ENCODE measurements at places on chromosomes 5 and 9.

GRCh38 chr5:175343308-175343707, 100.7 kb downstream of the DRD1 start:
- DNase-seq, result no peak

GRCh38 chr5:179827680-179828079, 7.0 kb downstream of the SQSTM1 start:
- no peak for DNase-seq

DNA sequence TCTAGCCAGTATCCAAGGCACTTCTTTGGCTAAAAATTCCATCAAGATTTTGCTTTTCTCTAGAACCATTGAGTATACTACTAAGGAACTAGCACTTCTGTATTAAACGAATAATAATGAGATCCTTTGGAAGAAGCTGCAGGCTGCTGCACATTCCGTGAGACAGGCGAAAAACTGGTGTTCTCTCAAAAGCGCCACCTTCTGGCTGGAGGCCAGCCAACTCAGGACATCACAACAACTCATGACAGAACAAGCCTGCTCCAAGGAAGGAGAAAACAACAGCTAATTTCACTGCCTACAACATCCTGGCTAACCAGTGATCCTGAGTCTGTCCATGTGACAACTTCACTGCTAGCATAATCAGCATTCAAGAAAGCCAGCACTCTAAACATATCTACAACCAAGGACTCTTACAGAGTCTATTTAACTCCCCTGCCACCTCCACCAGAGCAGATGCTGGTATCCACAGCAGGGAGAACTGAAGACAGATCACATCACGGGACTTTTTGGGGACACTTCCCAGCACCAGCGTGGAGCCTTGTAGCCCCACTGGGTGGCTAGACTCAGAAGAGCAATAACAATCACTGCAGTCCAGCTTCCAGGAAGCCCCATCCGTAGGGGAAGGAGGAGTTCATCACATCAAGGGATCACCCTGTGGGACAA, 150.5 kb downstream of the YTHDC2 start:
- DNase-seq, result peak; percentile 22

DNA sequence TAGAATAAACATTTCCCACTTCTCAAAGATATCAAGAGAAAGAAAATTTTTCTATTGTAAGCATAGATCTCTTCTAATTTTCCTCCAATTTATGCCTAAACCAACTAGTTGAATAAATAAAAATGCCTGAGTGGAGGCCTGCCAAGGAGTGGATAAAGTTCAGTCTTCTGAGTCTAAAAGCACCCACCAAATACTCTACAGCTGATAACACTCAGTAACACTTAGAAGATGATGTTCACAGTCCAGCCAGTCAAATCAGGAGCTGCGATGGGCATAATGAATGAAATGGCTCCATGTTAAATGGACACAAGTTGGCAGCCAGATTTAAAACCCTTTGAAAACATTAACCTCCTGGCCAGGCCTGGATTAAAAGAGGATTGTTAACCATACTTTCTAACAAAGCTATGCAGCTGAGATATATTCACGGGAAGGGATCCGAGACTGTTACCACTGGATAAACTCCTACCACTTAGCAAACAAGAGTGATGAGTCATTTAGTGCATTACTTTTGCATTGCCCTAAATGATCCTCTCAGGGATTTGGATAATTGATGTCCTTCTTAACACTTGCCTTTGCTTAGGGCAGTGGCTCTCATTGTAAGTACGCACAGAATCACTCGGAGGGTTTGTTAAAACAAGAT, 63.7 kb upstream of the CCDC112 start:
- DNase-seq, result no peak

DNA sequence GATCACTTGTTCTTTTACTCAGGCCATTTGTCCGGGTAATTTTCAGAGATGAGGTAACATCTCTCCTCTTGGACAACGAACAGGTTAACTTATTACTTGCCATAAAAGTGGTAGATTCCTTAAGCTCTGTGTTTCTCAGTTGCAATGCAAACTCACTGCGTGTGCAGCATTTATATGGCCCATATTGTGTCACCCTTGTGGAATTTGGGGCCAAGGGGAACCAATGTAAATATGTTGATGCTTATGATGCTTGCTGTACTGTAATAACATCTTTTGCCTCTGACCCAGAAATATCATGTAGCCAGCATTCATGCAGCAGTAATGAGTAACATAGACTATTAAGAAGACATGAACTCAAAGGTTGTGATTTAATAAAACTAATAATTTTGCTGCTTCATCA, 175.8 kb downstream of the ADAMTS6 start:
- no peak for DNase-seq

- no peak for DNase-seq
These were observed 11.1 kb downstream of the TTC39B start for GRCh38 chr9:15295761-15296405.

DNA sequence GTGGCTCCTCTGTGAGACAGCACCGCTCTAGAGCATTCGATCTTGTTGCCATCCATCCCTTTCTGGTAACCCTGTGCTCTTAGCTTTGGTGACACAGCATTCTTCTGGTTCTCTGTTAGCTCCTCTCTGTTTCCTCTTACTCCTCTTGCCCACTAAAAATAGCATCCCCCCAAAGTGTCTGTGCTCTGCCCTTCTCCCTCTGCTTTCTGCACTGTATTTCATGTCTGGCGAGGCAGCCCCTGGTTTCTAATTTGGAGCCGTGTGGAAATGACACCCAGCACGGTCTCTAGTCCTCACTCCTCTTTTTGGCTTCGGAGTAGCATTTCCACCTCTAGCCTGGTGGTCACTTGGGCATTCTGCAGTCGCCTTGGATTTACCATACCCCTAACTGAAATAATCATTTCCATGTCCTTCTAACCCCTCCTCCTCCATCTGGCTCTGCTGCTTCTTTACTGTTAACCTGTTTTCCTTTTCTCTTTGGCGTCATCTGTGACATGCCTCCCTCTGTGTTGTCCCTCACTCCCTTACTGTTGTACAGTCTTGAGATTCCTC, 23.8 kb downstream of the NPR3 start:
- no peak for DNase-seq

DNA sequence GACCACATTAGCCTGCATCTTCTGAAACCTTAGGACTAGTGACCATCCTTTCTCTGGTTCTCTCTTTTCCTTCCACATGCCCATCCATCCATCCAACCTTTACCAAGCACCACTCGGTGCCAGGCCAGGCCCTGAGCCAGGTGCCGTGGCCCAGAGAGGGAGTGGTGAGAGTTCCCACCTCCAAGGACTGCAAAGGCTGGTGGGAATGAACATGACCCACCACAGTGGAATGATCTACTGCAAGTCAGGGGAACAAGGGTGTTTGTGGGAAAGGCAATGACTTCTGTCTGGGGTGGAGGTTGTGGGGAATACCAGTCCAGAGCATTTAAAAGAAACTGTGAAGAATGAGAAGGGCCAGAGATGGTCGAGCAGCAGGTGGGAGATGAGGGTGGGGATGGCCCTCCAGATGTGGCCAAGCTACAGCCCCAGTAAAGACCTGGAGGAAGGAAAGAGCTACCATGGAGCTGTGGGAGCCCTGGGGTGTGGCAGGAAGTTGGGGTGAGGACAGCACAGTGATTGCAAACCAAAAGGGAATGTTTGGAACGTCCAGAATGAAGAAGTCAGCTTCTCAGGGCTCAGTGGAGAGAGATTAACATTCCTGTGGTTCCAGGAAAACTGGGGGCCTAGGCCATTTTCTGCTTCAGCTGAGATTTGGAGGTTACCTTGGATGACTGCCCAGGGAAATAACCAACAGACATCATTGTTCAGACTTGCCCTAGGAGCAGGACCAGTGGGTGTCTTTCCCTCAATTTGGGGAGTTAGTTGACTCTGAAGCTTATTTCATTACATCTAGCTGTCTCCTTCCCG, 30.7 kb upstream of the CORO2A start:
- no peak for DNase-seq

DNA sequence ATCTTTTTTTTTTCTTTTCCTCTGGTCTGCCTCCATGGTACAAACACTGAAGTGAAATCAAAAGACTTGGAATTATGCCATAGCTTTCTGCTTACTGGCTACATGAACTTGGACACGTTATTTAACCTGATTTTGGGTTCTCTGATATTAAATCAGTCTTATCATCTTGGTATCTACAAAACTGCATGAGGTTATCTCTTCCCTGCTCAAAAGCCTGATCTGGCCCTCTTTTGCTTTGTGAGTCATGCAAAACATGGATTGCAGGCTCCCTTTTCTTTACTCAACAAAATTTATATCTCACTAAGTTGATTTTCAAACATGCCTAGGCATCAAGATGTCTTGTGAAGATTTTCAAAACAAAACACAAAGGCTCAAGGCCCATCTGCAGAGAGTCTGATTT, 45.9 kb upstream of the FST start:
- no peak for DNase-seq

DNA sequence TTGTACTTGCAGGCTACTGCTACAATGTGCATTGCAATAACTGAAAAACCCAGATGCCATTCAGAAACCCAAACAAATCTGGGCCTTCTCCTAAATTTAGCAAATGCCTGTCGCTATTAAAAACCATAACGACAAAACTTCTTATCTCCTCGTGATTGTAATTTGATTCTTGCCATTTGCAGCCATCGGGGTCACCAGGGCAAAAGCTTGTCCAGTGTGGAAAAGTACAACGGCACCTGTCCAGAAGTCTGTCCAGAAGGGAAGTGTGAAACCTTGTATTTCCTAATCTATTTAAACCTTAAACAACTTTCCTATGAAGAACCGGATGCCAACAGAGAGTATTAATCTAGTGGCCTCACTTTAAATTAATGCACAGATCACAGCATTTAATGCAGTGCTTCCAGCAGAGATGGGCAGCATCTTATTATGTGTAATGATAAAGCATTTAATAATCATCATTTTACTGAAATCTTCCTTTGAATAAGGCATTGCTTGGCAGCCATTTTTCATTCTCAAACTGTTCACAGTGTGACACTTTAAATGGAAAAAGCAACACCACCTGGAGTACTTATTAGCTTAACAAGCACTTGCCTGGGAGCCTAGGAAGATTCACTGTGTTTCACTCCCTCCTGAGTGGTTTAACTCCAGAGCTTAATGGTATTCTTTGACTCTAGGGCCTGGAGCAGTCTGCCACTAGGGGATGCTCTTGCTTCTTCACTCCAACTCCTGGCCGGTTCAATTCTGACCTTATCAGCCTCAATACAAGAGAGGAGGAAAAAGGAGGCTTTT, 4.9 kb upstream of the C7 start:
- DNase-seq, result peak; percentile 30

DNA sequence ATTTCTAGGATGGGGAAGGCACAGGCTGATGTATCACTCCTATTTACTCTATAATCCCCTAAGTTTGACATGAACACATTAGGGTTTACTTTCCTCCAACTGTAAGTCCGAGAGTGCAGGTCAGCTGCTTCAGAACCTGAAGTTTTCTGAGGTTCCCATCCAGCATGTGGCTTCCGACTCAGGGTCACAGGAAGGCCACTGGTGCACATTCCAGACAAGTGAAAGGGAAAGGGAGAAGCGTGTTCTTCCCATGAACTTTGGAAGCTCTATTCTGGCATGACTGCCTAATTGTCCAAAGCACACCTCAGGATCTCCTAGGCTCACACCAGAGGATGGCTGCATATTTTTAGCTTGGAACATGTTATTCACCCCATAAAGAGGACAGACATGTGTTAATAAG, 602.6 kb downstream of the SEMA5A start:
- DNase-seq, result no peak

- DNase-seq, result peak; percentile 89
These were observed at the start of gene GAPVD1 for GRCh38 chr9:125261501-125262293. Gene GAPVD1 (plus strand): TSS chr9:125261826. CDS start chr9:125298922, 37,096 bp downstream.

GRCh38 chr5:36059571-36060419, 6.9 kb downstream of the UGT3A2 start:
- no peak for DNase-seq

DNA sequence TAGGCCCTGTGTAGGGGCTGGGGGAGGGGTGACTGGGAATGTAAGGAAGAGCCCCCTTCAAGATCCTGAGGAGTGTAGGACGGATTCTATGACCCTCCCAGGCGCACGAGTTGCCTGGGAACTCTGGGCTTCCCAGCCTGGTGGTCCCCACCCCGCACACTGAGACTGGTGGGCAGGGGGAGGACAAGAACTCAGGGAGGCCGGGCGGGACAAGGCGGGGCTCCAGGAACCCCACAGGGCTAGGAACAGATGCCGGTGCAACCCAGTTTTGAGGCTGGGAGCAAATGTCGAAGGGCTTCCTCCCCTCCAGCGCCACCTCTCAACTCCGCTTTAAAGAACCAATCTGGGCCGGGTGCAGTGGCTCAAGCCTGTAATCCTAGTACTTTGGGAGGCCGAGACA, 1.3 kb upstream of the VDAC1 start:
- no peak for DNase-seq

DNA sequence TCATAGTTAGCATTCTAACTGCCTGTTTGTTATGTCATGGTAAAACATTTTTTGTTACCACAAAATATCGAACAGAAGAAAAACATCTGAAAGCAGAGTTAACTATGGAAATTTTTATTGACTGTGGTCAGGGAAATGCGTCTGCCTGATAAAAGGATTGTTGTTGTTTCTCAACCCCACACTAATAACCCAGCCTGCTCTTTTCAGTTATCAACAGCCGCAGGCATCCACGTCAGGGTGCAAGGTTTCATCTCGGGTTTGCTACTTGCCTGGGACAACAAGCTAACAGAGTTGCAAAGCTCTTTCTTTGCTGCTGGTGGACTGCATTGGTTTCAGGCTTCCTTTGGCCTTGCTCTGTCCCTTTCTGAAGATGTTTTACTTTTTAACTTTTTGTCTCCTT, 969.2 kb downstream of the CDH18 start:
- no peak for DNase-seq

DNA sequence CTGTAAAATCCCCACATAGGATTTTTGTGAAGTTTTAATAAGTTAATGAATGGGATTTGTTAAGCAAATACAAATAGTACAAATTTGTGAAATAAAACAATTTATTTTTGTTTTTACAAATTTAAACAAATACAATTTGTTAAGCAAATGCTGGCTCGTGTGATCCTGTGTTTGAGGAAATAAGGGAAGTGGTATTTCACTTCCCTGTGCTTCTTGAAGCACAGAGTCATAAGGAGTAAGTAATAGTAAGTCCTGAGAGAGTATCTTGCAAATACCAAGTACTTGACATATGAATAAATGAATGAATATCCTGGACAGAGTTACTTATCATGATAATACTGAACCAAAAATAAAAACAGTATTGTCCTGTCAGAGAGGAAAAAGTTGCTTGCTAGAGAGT, 9.1 kb downstream of the SMIM3 start:
- no peak for DNase-seq

GRCh38 chr5:127358740-127359139, 68.1 kb downstream of the MEGF10 start:
- no peak for DNase-seq

GRCh38 chr9:123445981-123446610, 90.1 kb downstream of the CRB2 start:
- DNase-seq, result no peak

DNA sequence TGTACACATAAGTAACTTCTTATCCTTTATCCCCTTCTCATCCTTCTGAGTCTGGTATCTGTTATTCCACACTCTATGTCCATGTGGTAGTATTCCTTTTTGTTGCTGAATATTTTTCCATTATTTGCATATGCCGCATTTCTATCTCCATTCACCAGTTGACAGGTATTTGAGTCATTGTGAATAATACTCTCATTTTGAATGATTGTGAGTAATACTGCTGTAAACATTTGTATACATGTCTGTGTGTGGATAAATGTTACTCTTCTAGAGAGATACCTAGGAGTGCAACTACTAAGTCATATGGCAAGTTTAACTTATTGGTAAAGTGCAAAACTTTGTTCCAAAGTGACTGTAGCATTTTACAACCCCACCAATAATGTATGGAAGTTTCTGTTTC, 15.6 kb downstream of the RIC1 start:
- no peak for DNase-seq

- DNase-seq, result no peak
These were observed 151.7 kb upstream of the NMUR2 start for GRCh38 chr5:152556784-152557183.

GRCh38 chr9:123960965-123961364, 31.0 kb upstream of the DENND1A start:
- no peak for DNase-seq
